Stimulated activated CD4-positive, alpha-beta T cell treated with anti-CD3 and anti-CD28 coated beads, Interleukin-1b, Interleukin-23, amount 100 ng/mL, for 4 hours (primary cell): ENCODE measurements at places on chromosomes 4 and X.

- DNase-seq, result no peak
Measured at GRCh38 chr4:172786039-172786792, 382.4 kb upstream of the GALNT7 start.

- no peak for DNase-seq
Measured at GRCh38 chr4:94519019-94519418, 67.3 kb downstream of the PDLIM5 start.

- no peak for DNase-seq
Measured at GRCh38 chrX:40062525-40063155, 35.1 kb downstream of the BCOR start.

DNA sequence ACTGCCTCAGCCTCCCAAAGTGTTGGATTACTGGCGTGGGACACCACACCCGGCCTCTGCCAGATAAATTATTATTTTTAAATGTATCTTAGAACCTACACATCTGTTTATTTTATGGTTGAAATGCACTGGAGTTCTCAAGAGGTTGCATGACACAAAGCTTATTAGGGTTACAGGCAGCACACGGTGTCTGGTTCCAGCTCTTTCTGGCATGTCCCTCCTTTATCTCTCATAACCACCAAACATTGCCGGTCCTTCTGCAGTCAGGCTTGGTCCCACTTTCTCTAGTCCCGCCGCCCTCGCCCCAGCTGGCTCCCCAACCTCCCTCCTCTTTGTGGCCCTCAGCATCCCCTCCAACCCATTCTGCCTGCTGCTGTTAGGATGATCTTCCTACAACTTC, 39.7 kb upstream of the SPRY1 start:
- DNase-seq, result no peak

DNA sequence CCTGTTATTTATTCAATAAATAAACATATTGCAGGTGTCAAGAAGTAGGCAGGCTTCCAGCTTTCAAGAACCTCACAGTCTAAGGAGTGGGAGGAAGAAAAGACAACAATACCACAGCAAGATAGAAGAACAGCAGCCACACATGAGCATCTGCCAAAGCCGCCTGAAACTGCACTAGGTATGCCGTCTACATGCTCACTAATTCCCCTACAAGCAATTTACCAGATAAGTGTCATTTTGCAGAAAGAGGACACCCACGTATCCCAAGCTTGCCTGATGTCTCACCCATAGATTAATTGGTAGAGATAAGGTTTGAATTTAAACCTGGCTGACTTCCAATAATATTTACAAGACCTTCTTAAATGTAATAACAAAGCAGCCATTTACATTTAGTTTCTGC, 439.4 kb upstream of the CPEB2 start:
- DNase-seq, result no peak

GRCh38 chr4:8761824-8762205, 109.8 kb downstream of the HMX1 start:
- no peak for DNase-seq

GRCh38 chrX:150635952-150636351, 57.2 kb upstream of the MTMR1 start:
- DNase-seq, result no peak

- no peak for DNase-seq
Measured at GRCh38 chr4:70571772-70572171, 20.3 kb upstream of the AMBN start.

GRCh38 chr4:111770514-111770913, 374.7 kb upstream of the FAM241A start:
- DNase-seq, result no peak
